Heart left ventricle (tissue), 16 donors: ENCODE measurements at places on chromosomes 2 and 18. TPM values are rescaled to one million over a fixed set of nuclear protein-coding genes. Genes with fewer than 3 reads are reported as not detected.

The TGOLN2 gene
- 81.2 TPM for total RNA-seq

The WDR43 gene
- 14.4 TPM for total RNA-seq

The STARD6 gene
- not detected for total RNA-seq

The LYPD6B gene
- total RNA-seq = not detected

The ABHD1 gene
- not detected for total RNA-seq

The PLCL1 gene
- total RNA-seq = 77.3 TPM

The SIX3 gene
- not detected for total RNA-seq

The SERPINB11 gene
- not detected for total RNA-seq

The LAMA1 gene
- total RNA-seq = 0.06 TPM

GRCh38 chr2:150178591-150178990 is 308.9 kb downstream of the RND3 start:
- no peaks in the 10 kb centered on the region for H3K27me3 ChIP-seq
- no peaks in the 10 kb centered on the region for H3K36me3 ChIP-seq
- no peak for DNase-seq
- no peaks in the 10 kb centered on the region for H3K4me1 ChIP-seq

DNA sequence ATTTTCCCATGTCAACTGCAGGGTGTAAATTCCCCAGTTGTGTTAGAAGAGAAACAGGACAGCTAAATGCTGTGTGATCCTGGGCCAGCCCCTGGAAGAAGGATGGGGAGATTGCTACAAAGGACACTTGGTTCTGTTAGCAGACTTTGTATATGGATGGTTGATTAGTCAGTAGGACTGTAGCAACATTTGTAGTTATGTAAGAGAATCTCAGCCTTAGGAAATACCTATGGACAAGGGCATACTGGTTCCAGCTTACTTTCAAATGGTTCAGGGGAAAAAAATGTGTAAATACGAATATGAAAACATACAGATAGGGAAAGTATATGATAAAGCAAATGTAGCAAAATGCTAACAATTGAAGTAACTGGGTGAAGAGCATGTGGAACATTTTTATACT is 47.6 kb downstream of the GNAL start:
- no peaks in the 10 kb centered on the region for H3K27me3 ChIP-seq
- no peaks in the 10 kb centered on the region for H3K36me3 ChIP-seq
- DNase-seq = no peak
- H3K4me1 ChIP-seq = no peaks in the 10 kb centered on the region

GRCh38 chr18:41906528-41907146 is 48.4 kb upstream of the PIK3C3 start:
- no peak overlapping the region for H3K27ac ChIP-seq
- DNase-seq = no peak
- no peaks in the 10 kb centered on the region for H3K4me1 ChIP-seq
- H3K36me3 ChIP-seq = no peaks in the 10 kb centered on the region
- H3K4me3 ChIP-seq = no peak overlapping the region

DNA sequence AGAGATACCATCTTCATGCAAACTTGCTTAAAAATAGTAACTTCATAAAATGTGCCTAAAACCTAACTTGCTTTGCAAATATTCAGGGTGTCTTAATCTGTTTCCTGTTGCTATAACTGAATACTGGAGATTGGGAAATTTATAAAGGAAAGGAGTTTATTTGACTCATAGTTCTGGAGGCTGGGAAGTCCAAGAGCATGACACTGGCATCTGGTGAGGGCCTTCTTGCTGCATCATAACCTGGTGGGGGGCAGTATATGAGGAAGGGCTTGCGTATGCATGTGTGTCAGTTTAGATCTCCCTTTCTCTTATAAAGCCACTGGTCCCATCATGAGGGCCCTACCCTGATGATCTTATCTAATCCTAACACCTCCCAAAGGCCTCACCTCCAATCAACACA is 166.5 kb downstream of the LPIN1 start:
- no peaks in the 10 kb centered on the region for H3K36me3 ChIP-seq
- H3K4me3 ChIP-seq = no peak overlapping the region
- no peak for DNase-seq
- no peaks in the 10 kb centered on the region for H3K27me3 ChIP-seq

DNA sequence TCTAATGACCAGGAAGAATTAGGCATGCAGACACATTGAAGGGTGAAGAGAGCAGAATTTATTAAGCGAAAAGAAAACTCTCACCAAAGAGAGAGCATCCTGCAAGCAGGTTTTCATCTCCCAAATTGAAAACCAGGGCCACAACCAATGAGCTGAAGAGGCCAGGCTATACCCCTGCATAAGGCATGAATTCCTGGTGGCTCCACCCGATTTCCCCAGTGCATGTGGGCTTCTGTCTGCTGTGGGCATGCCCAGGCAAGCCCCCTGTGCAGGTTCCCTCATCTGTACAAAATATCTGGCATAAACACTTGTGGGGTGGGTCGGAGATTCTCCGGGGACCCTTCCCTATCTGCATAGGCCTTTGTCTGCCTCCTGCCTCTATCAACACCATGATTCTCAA is 621.6 kb upstream of the LRRTM1 start:
- no peaks in the 10 kb centered on the region for H3K4me1 ChIP-seq
- no peaks in the 10 kb centered on the region for H3K27me3 ChIP-seq
- H3K27ac ChIP-seq = no peak overlapping the region
- H3K36me3 ChIP-seq = no peaks in the 10 kb centered on the region

DNA sequence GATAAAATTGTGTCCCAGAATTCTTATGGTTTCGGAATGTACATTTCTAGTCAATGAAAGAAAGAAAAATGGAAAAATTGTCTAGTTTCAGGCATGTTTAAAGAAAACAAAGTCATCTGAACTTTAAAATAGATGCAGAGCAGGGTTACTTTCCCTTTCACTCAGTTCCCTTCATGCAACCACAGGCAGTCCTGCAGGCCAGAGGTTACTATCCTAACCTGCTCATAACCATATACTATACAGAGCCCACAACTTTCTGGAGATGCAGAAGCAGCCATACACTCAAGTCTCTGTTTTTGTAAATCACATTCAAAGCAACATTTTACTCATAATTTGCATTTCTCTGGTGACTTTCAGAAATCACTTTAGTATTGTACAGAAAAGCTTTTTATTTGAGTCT is 690.3 kb downstream of the MBD2 start:
- DNase-seq = no peak
- no peaks in the 10 kb centered on the region for H3K36me3 ChIP-seq
- no peaks in the 10 kb centered on the region for H3K27me3 ChIP-seq
- no peak overlapping the region for H3K27ac ChIP-seq

- H3K36me3 ChIP-seq = no peaks in the 10 kb centered on the region
- peak overlapping the region; percentile 75 for H3K4me3 ChIP-seq
- peak; percentile 78 for DNase-seq
- H3K4me1 ChIP-seq = peaks cover 9% of the 10 kb centered on the region
- H3K27me3 ChIP-seq = no peaks in the 10 kb centered on the region
- H3K27ac ChIP-seq = peak overlapping the region; percentile 91
Observed at GRCh38 chr2:168246483-168247340, 683 bp downstream of the STK39 start.

DNA sequence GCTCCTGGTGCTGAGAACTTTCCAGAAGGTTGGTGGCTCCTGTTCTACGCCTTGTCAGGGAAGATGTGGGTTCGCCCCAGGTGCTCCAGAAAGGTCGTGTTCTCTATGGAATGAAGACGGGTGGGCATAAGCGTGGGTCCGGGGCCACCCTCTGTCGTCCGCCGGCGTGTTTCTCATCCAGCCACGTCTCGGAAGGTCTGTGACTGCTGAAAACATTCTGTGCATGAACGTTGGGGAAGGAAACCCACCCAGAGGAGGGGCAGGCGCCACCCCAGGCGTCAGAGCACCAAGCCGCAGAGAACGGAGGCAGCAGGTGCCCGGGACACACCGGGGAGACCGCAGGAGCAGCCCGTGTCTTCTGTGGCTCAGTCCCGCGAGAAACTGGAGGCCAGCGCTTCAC is 118.2 kb downstream of the RTP5 start:
- H3K36me3 ChIP-seq = no peaks in the 10 kb centered on the region
- peaks cover 2% of the 10 kb centered on the region for H3K27me3 ChIP-seq
- no peak overlapping the region for H3K27ac ChIP-seq
- H3K4me1 ChIP-seq = no peaks in the 10 kb centered on the region

DNA sequence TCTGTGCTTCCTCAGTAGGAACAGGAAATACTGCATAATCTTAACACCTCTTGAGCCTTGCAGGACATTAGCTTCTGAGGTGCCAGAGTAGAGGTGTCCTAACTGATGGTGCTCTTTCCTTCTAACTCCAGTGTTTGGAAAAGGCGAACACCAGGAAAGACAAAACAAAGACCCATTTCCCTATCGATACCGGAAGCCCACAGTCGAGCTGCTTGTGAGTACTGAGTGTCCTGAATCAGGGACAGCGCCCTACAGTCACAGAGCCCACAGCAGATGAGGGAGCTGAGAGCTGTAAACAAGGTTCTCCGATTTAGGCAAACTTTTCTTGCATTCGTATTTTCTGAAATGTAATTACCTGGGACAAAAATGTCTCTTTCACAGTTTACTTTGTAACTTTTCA is 50.7 kb downstream of the SLC14A2 start:
- peak overlapping the region; percentile 2 for H3K27ac ChIP-seq
- H3K4me1 ChIP-seq = no peaks in the 10 kb centered on the region
- H3K4me3 ChIP-seq = no peak overlapping the region
- H3K27me3 ChIP-seq = no peaks in the 10 kb centered on the region
- DNase-seq = no peak

- H3K27me3 ChIP-seq = no peaks in the 10 kb centered on the region
- H3K27ac ChIP-seq = no peak overlapping the region
- H3K36me3 ChIP-seq = no peaks in the 10 kb centered on the region
- no peak overlapping the region for H3K4me3 ChIP-seq
- DNase-seq = no peak
- H3K4me1 ChIP-seq = no peaks in the 10 kb centered on the region
Observed at GRCh38 chr18:61323951-61324350, 9.3 kb upstream of the CDH20 start.

- no peaks in the 10 kb centered on the region for H3K27me3 ChIP-seq
- no peak for DNase-seq
Observed at GRCh38 chr2:238327751-238328150, 7.4 kb downstream of the TRAF3IP1 start.

DNA sequence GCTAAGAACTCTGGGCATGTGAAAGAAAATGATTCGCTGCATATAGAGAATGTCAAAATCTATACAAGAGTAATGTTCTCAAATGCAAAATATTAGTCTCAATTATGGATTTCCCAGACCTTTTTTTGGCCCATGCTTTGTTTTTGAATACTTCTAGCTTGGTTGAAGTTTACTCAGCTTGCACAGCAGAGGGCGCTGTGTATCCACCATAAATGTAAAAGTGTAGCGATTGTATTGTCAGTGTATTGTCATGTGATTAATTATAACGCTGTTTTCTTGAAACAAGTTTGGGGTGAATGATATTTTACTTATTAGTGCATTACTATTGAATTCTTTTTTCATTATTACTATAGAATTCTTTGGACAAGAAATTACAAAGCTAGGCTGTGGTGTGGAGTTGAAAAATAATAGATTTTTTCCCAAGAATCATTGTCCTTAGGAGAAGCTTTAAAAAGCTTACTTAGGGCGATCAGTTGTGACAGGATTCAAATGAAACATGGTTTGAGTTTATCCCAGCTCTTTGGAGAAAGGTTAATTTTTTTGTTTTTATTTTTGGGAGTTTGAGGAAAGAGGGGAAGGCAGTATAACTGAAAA is 98.3 kb downstream of the PIK3C3 start:
- peak overlapping the region; percentile 25 for H3K4me3 ChIP-seq
- H3K27ac ChIP-seq = no peak overlapping the region
- H3K36me3 ChIP-seq = peaks cover 14% of the 10 kb centered on the region
- H3K4me1 ChIP-seq = peaks cover 8% of the 10 kb centered on the region

- no peaks in the 10 kb centered on the region for H3K36me3 ChIP-seq
- H3K4me1 ChIP-seq = no peaks in the 10 kb centered on the region
- no peak for DNase-seq
- no peak overlapping the region for H3K27ac ChIP-seq
Observed at GRCh38 chr2:88842656-88843460, 151.4 kb downstream of the RPIA start.

DNA sequence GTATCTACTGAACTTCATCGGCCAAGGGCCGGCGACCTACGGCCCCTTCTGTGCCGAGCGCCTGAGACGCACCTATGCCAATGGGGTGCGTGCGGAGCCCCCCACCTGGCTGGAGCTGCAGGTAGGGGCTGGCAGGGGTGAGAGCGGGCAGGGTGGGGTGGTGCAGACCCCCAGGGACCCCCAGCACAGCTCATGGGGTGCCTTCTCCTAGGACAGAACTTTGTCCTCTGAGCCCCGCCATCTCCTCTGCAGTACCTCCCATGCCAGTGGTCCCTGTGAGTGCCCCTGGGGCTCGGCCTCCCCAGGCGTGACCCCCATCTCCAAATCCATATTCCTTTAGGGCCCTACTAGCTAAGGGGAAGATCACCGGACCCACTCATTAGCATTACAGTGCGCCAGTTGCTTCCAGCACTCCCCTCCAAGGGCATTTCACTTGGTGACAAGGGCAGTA is 23.9 kb upstream of the GPR17 start:
- H3K4me1 ChIP-seq = no peaks in the 10 kb centered on the region
- DNase-seq = no peak
- H3K4me3 ChIP-seq = no peak overlapping the region
- no peaks in the 10 kb centered on the region for H3K27me3 ChIP-seq

DNA sequence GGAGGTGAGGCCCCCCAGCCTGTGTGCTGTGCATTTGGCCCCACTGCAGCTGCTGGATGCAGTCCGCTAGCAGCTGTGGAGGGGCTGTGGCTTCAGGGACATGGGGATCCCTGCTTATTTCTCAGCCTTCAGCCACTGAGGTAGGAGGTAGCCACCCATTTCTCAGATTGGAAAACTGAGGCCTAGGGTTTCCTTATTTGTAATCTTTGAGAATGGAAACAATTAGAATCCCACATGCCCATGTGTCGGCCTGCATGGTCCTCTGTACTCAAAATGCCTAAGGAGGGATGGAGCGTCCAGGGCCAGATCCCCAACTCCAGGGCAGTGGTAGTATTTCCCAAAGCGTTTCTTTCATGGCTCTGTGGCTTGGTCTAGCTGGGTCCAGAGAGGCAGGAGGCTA is 42.1 kb downstream of the TOGARAM2 start:
- H3K4me1 ChIP-seq = peaks cover 3% of the 10 kb centered on the region
- DNase-seq = no peak
- no peak overlapping the region for H3K4me3 ChIP-seq
- H3K36me3 ChIP-seq = no peaks in the 10 kb centered on the region

DNA sequence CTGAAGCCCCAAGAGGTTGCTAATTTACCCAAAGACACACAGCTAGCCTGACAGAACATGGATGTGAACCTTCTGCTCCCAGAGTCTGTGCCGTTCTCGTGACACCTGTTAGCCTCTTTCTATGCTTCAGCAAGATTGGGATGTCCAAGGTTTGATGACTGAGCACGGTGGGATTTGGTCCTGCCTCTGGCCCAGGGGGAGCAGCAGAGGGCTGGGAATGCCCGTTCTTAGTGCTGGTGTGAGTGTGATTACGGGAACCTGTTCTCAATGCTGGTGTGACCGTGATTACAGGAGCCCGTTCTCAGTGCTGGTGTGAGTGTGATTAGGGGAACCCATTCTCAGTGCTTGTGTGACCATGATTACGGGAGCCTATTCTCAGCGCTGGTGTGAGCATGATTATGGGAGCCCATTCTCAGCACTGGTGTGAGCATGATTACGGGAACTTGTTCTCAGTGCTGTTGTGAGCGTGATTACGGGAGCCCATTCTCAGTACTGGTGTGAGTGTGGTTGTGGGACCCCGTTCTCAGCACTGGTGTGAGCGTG is 67.3 kb upstream of the SNTG2 start:
- no peak overlapping the region for H3K27ac ChIP-seq
- DNase-seq = no peak
- peaks cover 25% of the 10 kb centered on the region for H3K27me3 ChIP-seq
- H3K4me3 ChIP-seq = no peak overlapping the region

- H3K4me1 ChIP-seq = no peaks in the 10 kb centered on the region
- no peaks in the 10 kb centered on the region for H3K27me3 ChIP-seq
- no peak overlapping the region for H3K27ac ChIP-seq
- no peak overlapping the region for H3K4me3 ChIP-seq
- H3K36me3 ChIP-seq = no peaks in the 10 kb centered on the region
- DNase-seq = no peak
Observed at GRCh38 chr2:170226216-170226615, 48.3 kb downstream of the MYO3B start.
